Suppressor macrophage treated with lipopolysaccharide for 1 hour (primary cell): ENCODE measurements at places on chromosomes 1 and 21.

- DNase-seq: no peak
These were observed 6.2 kb upstream of the TEX35 start for GRCh38 chr1:178506669-178507068.

GRCh38 chr1:116690849-116691406, 23.4 kb upstream of the IGSF3 start:
- DNase-seq: no peak

- DNase-seq: no peak
These were observed 111.7 kb upstream of the LBR start for GRCh38 chr1:225539575-225539974.

- DNase-seq: no peak
These were observed 201.2 kb upstream of the FAM78B start for GRCh38 chr1:166368030-166368429.

- DNase-seq: no peak
These were observed 183.8 kb downstream of the DISC1 start for GRCh38 chr1:231810415-231810814.

GRCh38 chr21:45972716-45973474, 8.7 kb upstream of the COL6A1 start:
- DNase-seq: peak; percentile 16

DNA sequence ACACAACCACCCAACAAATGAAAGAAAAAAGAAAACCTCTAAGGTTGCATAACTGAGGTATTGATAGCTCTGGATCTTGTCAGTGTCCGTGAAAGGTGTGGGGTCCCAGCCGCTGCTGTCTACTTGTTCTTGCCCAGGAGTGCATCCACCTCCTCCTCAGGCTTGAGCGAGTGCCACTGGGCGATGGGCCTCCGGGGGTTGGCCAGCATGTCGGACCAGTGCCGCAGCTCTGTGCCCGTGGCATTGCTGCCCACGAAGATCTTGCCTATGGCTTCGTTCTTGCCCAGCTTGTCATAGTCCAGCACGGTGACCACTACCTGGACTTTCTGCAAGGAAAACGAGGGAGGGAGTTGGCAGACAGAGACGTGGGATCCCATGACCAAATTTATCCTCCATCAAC, 113.6 kb downstream of the SYT2 start:
- DNase-seq: no peak

DNA sequence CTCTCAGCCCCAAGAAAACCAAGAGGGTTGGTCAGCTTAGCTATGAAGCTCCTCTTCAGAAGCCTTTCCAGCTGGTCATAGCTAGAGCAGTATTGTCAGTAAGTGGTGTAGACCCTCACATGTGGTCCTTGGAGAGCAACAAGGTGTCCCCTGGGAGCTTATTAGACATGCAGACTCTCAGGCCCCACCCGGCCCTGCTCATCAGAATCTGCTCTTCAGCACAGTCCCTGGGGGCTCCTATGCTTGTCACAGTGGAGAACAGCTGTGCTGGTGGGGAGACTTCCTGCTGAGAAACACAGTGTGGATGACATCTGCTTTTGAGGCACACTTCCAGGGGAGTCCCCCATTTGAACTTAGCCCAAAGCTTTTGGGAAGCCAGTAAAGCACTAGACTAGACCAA, 21.9 kb upstream of the NEK2 start:
- DNase-seq: peak; percentile 32

- DNase-seq: no peak
These were observed 176.9 kb downstream of the NEK7 start for GRCh38 chr1:198333744-198334143.

DNA sequence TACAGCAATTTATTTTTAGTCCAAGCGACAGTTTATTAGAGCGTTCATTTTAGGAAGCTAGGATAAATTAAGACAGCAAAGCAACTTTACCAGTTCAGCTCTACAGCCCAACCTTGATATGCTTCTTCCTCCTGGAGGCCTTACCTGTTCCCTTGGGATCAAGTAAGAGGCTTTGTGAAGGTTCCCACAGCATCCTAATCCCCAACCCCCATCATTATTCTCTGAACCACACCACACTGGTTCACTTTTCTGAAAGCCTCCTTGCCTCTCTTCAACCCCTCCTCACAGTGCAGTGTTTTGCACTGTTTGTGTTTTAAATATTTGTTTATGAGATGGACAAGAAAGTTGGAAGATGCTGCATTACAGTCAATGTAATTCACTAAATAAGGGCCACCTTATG, 126.3 kb upstream of the CXADR start:
- no peak for DNase-seq

GRCh38 chr1:96968983-96969382, 247.4 kb downstream of the PTBP2 start:
- DNase-seq: no peak

- no peak for DNase-seq
These were observed 44.1 kb downstream of the CAPZB start for GRCh38 chr1:19441048-19441780.

DNA sequence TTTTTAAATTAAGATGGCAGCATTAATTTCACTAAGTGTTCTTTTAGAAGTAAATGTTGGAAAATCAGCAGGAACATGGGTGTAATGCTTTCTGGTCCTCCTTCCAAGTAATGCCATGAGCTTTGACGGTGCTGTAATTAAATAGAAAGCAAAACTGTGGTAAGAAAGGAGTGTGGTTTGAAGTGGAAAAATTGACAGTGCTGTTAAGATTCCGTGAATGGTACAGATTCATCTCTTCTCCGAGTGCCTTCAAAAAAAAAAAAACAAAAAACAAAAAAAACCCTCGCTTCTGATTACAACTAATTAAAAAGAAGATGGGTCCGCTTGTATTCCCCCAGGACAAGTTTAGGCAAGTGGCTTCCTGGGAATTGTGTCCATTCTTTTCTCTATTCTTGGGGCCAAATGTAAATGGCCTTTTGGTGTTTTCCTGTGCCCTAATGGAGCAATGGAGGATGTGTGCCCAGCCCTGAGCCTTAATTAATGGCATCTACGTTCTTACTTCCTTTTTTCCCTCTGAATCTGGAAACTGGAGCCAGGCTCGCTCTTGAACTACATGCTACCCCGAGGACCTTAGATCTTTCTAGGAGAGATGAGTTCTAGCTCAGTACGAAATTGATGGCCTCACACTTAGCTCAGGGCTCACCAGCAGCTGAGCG, 5.1 kb downstream of the LMO4 start:
- peak; percentile 21 for DNase-seq

GRCh38 chr21:40813918-40814317, 33.0 kb downstream of the DSCAM start:
- DNase-seq: no peak

DNA sequence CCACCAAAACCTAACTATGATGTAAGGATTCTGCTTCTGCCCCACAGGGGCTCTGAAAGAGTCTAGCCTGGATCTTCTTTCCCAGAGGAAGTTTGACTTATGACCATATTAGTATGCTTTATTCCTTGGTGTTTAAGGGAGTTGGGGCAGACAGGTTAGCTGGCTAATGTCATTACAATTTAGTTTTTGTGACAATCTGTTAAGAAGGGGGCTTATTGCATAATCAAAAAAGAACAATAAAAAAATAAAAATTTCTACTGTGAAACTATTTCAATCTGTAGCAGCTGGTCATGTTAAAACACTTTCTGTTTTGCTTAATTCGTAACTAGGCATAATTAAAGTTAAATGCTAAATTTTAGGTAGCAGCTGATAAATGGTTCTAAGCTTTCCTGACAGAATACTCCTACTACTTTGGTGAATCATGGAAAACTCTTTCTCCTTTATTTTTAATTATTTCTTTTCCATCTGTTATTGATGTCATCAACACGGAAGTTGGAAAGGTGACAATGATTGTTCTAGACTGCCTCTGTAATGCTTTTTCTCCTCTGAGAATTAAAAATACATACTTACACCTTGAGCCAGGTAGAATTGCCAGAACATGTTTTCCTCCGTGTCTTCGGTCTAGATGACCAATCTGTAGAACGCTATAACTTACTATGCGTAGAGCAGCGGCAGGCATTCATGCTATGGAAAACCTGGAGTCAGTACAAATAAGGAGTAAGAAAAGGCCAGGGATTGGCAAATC, 18.6 kb downstream of the DYRK3 start:
- DNase-seq: no peak

- DNase-seq: no peak
These were observed 111.0 kb downstream of the GABPA start for GRCh38 chr21:25845729-25846256.

DNA sequence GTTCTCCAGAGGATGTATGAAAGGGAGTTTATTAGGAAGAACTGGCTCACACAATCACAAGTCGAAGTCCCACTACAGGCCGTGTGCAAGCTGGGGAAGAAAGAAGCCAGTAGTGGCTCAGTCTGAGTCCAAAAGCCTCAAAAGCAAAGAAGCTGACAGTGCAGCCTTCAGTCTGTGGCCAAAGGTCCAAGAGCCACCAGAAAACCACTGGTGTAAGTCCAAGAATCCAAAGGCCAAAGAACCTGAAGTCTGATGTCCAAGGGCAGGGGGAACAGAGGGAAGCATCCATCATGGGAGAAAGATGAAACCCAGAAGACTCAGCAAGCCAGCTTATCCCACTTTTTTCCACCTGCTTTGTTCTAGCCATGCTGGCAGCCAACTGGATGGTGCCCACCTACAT, 21.4 kb upstream of the CEP350 start:
- DNase-seq: no peak

GRCh38 chr21:32687643-32688345, 40.0 kb downstream of the SYNJ1 start:
- DNase-seq: peak; percentile 10

- no peak for DNase-seq
These were observed 138.8 kb downstream of the HHAT start for GRCh38 chr1:210467440-210468043.

DNA sequence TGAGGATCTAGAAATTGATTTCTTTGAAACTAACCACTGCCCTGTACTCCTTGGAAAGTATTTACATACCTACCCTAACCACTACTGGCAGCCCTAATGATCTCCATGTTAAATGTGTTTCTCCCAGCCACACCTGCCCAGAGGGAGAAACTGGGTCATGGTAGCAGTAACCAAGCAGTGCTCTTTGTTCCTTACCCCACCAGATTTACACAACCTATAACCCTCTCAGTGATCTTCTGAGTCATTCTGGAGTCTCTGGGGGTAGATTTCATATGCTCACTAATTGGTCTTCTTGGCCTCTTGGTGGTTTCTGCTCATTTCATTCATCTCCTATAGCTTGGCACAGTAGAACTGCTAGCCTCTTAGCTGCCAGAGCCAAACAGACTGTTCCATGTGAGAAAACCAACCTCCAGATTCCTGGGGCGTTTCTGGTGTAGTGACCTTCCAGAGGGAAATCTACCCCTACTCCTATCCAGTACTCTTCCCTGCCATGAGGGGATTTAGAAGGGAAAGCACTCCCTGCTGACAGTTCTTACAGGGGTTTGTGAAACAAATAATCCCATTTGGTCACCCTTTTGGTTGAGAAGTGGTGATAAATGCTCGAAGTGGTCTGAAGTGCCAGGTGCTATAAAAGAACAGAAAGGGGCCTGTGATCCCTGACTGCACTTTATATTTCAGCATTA, 36.2 kb upstream of the LRIG2 start:
- no peak for DNase-seq
